CD4-positive, alpha-beta memory T cell (primary cell): ENCODE measurements at places on chromosomes 2 and 18.

DNA sequence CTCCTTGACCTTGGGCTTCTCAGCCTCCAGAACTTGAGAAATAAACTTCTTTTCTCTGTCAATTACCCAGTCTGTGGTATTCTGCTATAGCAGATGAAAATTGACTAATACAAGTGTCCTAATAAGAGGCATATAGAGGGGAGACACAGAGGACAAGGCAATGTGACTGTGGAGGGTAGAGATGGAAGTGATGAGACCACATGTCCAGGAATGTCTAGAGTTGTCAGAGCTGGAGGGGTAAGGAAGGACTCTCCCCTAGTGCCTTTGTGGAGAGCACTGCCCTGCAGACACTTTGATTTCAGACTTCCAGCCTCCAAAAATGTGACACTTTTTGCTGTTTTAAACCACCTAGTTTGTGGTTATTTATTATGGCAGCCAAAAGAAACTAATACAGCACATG, 74.4 kb downstream of the ACKR3 start:
- DNase-seq, result no peak

GRCh38 chr18:52340406-52341102, 557 bp downstream of the DCC start:
- DNase-seq, result no peak

- no peak for DNase-seq
Observed at GRCh38 chr18:29430416-29430815, 1253.5 kb upstream of the CDH2 start.

DNA sequence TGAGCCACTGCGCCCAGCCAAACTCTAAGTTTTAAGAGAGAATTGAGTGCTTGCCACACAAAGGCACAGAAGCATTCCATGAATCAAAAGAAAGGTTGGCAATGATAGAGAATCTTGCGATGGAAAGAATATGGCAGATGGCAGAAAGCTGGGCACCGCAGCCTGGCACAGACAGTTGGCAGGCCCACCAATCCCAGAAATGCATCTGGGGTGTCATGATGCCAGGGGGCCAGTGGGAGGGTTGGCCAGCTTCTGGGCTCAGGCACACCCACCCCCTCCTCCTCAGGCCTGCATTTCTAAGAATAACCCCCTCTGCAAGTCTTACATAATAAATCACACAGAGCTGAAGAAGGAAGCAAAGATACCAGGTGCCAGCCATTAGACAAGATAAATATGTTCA, 19.6 kb downstream of the ZNF2 start:
- no peak for DNase-seq
